ENCODE measurements at places on chromosomes 4 and X.
A peak's percentile ranks its signal among the peaks of the same experiment; 100 is the strongest.

- DNase-seq, result no peak
Observed at GRCh38 chr4:76783836-76784235, 114.1 kb downstream of the SOWAHB start.

DNA sequence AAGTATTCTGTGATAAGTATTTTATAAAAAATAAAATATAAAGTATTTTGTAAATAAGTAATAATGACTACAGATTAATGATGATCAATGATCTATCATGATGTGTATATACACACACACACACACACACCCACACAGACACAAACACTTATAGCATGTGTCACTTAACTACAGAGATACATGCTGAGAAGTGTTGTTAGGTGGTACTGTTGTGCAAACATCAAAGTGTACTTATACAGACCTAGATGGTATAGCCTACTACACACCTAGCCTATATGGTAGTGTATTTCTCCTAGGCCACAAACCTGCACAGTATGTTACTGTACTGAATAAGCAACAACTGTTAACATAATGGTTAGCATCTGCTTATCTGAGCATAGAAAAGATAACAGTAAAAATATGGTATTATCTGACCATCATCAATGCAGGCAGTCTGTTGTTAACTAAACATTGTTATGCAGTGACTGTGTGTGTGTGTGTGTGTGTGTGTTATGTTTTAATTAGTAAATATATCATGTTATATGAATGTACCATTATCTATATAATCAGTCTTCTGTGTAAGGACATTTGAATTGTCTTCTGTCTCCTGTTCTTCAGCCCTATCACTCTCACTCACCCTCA is 138.2 kb downstream of the CAMK2D start:
- no peak for DNase-seq

DNA sequence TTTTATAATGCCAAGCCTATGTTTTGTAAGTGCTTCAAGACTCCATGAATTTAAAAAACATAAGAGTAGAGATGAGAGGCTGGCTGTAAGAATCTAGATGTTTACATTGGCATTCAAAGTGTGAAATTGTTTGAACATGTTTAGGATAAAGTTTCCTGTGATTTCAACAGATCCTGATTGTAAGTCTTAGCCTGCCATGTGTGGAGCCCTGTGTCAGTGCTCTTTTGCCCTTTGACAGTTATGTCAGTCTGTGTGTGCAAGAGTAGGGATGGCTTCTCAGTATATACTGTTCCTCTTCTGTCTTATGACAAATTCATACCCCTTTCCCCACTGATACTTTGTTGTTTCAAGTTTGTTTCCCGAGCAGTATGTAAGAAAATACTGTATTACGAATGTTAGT is 68.2 kb downstream of the USP9X start:
- DNase-seq, result no peak

- no peak for DNase-seq
Observed at GRCh38 chr4:168384437-168385141, 66.0 kb upstream of the DDX60 start.

DNA sequence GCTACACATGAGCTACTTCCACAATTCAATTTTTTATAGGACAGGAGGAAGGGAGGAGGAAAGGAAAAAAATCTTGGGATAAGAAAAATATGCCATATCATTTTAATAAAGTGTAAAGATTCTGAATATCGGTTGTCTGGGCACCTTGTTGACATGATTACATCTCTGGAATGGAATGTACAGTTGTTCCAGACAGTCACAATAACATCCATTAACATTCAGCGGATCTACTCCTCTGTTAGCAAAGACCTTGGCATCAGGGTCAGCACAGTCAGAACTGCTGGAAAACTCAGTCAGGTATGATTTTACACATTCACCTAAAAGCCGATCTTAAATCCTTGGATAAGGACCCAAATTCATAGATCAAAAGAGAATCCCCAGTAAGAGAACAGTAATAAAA is 85.4 kb upstream of the ARMCX2 start:
- DNase-seq, result no peak

DNA sequence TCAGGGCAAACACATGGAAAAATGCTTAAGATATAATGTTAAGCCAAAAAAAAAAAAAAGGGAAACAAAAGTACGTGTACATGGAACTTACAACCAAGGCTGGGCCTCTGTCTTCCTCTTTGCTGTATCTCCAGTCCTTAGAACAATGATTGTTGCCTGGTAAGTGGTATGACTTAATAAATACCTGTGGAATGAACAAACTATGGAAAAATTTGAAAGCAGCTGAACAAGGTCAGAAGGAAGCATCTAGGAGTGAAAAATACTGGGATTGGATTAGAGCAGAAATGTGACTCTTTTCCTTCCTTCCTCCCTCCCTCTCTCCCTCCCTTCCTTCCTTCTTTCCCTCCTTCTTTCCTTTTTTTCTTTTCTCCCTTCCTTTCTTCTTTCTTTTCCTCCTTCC is 54.2 kb upstream of the SMIM10 start:
- no peak for DNase-seq

DNA sequence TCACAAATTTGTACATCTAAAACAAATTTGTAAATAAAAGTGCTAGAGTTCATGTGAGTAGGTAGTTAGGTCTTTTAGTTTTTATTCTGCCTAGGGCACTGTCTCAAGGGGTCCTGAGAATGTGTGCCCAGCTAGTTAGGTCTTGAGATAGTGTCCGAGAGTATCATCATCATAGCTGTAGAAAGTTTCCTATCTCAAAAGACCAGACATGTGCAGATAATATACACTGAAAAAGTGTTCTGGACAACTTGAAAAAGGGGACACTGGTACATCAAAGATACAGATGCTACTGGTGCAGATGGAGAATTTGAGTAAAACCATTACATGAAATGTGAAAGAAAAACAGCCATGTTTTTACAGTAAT is 1.8 kb upstream of the ZCCHC4 start:
- DNase-seq, result no peak

GRCh38 chrX:40169193-40170101 is 71.7 kb upstream of the BCOR start:
- no peak for DNase-seq

DNA sequence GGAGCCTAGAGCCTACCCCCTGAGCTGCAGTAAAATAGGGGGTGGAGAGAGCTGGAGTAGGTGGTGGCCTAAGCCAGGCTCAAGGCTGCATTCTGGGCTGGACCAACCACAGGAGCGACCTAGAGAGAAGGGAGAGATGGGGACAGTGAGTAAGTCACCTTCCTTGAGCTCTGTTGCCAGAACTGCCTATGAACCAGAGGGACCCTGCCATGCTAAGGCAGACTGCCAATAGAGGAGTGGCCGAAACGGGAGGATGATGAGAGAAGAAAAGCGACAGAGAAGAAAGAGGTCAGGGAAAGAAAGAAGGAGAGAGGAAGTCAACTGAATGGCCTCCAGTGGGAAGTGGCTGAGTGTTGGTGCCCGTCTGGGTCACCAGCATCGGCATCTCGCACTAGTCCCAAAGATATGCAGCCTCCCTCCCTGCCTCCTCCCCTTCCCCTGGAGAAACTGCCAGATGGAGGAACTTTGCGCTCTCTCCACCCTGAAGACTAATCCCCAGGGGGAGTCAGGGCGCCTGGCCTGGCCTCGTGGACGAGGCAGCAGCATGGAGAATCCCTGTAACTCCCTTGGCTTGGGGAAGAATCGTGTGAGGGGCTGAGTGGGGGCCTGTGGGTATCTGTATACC is 28.8 kb downstream of the ELF4 start:
- no peak for DNase-seq

- DNase-seq, result no peak
Observed at GRCh38 chr4:148192526-148192925, 249.7 kb downstream of the NR3C2 start.

GRCh38 chr4:20391198-20391597 is 139.5 kb downstream of the SLIT2 start:
- DNase-seq, result no peak

DNA sequence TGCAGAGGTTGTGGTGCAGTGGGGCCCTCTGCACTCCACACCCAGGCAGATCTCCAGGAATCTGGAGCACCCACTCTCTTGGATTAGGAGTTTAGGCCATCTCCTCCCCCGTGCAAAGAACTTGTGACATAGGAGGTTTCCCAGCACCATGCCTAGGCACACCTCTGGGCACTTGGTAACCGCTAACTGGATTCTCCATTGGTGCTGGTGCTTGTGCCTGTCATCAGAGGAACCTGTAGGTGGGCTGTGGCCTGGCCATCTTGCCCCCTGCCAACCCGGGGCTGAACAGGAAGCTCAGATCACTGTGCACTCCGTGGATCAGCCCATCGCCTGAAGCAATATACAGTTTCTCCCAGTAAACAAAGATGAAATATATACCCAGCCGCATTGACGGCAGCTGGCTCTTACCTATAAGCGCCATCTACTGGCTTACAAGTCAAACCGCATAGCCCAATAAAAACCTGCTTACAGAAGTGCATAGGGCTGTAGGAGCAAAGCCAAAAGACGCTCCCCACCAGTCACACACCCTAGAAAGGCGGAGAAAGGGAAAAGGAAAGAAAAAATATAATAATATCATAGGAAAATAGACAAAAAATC is 19.1 kb upstream of the TEX13B start:
- peak; percentile 16 for DNase-seq

GRCh38 chr4:73450398-73451004 is 14.5 kb downstream of the AFP start:
- no peak for DNase-seq

GRCh38 chr4:7348946-7349900 is 85.5 kb downstream of the PSAPL1 start:
- no peak for DNase-seq

GRCh38 chr4:120672558-120673147 is 249.9 kb downstream of the PRDM5 start:
- no peak for DNase-seq

- no peak for DNase-seq
Observed at GRCh38 chr4:24655971-24656370, 71.6 kb upstream of the DHX15 start.

DNA sequence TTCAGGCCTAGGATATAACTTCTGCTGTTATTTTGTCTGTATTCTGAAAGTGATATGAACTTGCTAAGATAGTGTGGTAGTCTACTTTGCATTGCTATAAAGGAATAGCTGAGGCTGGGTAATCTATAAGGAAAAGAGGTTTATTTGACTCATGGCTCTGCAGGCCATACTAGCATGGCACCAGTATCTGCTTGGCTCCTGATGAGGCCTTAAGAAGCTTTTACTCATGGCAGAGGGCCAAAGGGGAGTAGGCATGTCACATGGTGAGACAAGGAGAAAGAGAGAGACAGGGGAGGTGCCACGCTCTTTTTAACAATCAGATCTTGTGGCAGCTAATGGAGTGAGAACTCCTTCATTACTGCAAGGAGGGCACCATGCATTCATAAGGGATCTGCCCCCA is 247.3 kb downstream of the GPAT3 start:
- no peak for DNase-seq

DNA sequence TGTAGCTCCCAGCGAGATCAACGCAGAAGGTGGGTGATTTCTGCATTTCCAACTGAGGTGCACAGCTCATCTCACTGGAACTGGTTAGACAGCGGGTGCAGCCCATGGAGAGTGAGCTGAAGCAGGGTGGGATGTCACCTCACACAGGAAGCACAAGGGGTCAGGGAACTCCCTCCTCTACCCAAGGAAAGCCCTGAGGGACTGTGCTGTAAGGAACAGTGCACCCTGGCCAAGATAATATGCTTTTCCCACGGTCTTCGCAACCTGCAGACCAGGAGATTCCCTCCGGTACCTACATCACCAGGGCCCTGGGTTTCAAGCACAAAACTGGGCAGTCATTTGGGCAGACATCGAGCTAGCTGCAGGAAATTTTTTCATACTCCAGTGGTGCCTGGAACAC is 216.4 kb upstream of the TET2 start:
- DNase-seq, result no peak

DNA sequence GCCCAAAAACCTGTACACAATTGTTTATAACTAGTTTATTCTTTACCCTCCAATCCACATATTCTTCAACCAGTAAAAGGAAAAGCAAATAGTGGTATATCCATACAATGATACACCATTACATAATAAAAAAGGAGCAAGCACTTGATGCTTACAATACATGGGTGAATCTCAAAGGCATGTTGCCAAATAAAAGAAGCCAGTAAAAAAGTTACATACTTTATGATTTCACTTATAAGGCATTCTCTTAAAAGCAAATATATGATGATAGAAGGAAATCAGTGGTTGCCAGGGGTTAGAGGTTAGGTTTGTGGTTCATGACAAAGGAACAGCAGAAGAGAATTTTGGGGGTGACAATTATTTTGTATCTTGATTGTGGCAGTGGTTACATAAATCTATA is 896.1 kb upstream of the LCORL start:
- no peak for DNase-seq

DNA sequence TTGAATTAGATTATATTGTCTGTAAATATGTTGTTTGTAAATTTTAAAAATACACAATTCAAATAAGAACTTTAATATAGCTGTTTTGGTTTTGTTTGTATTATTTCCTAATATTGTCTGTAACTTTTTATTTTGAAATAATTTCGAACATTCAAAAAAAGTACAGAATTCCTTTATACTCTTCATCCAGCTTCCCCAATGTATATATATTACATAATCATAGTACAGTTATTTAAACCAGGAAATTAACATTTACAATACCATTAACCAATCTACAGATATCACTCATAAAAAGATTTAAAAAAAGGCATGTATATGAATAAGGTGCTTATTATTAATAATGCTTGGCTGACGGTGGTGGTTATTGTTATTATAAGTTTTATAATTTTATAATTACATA is 84.1 kb downstream of the LRBA start:
- no peak for DNase-seq

GRCh38 chrX:129525162-129525561 is 1.9 kb upstream of the SMARCA1 start:
- no peak for DNase-seq

DNA sequence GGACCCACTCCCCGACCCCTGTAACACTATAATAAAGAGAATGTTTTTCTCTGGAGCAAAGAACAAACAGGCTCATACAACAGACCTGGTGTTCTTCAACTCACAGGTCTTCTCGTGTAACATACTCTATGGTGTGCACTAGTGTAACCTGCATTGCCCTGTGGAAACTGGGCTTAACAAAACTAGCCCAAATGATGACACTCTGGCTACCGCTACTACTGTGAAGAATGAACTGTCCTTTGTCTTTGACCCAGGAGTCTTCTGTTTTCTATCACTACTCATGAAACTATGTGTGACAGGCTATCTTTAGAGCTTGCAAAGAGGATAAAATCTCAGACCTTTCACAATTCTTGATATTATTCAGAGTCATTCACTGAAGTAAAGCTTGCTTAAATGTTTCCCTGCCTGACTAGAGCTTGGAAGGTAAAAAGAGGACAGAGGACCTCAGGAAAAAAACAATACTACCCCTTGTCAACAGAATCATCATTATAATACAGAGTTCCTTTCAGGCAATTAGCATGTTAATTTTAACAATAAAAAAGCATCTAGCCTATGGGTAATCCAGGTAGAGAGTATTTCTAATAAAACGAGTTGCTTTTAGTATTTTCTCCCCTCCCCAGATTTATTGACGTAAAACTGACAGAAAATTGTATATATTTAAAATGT is 59.2 kb downstream of the FSTL5 start:
- DNase-seq, result no peak
